ENCODE measurements at places on chromosomes 1 and 21.

- no peak for DNase-seq
Measured at GRCh38 chr1:108896146-108897145, 19.7 kb downstream of the GPSM2 start.

GRCh38 chr1:9989773-9990172, 7.3 kb upstream of the RBP7 start:
- no peak for DNase-seq

- DNase-seq = no peak
Measured at GRCh38 chr1:234994436-234995295, 134.0 kb downstream of the TOMM20 start.

DNA sequence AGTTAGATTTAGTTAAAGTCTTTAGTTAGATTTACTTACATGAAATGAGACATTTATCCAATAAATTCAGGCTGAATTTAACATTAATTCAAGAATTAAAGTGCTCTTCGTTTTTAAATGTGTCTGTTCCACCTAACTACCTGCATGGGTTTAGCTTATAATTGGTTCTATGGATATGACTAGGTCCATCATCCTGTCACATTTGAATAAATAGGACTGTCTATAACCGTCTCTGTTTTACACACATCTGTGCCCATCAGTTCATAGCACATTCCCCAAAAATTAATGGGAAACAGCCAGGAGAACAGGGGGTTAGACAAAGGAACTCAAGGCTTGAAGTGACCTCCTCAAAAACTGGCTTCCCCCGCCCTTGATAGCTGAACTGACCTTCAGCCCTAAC, 219.6 kb downstream of the MRPL39 start:
- DNase-seq = no peak

DNA sequence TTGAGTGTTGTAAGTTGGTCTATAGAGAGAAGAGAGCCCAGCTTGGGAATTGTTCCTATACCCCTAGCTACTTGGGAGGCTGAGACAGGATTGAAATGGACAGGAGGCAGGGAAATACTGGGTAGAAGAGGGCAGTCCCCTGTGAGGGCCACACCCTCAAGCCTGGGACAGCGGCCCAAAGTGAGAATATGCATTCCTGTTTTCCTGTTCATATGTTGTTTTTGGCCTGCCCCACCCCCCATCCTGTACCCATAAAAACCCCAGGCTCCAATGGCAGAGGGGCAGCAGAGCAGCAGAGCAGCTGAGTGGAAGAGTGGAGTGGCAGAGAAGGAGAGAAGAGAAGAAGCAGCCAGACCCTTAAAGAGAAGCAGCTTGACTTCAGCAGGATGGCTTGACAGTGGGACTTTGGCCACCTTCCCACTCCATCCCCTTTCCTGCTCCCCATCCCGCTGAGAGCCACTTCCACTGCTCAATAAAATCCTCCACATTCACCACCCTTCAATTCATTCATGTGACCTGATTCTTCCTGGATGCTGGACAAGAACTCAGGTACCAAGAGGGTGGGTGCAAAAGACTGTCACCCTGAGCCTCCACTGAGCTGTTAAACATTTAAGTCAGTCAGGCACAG, 70.6 kb upstream of the PUM1 start:
- no peak for DNase-seq

- DNase-seq = no peak
Measured at GRCh38 chr1:36836916-36837315, 197.4 kb downstream of the GRIK3 start.

- DNase-seq = no peak
Measured at GRCh38 chr1:185735701-185736064, 1.5 kb downstream of the HMCN1 start.

- no peak for DNase-seq
Measured at GRCh38 chr1:230823426-230823825, 44.9 kb downstream of the C1orf198 start.

- no peak for DNase-seq
Measured at GRCh38 chr1:32997381-32997891, 32.8 kb upstream of the RNF19B start.

GRCh38 chr1:174040387-174040786, 18.2 kb upstream of the RC3H1 start:
- no peak for DNase-seq

All from glutamatergic neuron (in vitro differentiated cells).